ENCODE measurements at places on chromosomes 5 and 9.

GRCh38 chr5:129971714-129972113 is 67.4 kb downstream of the CHSY3 start:
- DNase-seq: no peak

DNA sequence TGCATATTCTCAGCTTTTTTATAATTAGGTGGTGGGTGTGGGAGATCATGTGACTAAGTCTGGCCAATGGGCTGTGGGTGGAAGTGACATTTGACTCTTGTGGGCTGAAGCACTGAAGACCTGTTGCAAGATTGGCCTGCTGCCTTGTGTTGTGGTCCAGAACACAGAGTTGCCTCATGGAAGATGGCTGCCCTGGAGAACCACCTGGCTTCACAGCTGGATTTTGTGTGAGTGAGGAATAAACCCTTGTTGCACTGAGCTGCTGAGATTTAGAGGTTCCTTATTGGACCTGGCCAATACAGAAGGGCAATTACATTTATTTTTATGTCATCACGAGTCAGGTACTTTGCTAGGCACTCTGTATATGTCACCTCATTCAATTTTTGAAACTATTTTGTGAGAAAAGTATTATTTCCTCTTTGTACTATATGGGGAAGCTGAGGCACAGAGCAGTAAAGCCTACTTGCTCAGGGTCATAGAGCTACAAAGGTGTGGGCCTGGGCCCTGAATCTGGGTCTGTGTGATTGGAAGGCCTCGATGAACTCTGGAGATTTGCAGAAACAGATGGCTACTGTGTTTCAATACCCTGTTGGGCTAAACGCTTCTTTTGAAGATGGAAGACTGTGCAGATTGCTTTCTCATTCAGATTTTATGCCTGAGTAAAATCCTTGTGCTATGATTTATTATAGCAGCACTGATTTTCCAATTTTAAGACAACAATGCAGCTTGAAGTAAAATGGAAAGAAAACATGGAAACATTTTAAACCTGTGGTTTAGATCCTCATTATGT is 71.2 kb upstream of the TBC1D2 start:
- DNase-seq: no peak

DNA sequence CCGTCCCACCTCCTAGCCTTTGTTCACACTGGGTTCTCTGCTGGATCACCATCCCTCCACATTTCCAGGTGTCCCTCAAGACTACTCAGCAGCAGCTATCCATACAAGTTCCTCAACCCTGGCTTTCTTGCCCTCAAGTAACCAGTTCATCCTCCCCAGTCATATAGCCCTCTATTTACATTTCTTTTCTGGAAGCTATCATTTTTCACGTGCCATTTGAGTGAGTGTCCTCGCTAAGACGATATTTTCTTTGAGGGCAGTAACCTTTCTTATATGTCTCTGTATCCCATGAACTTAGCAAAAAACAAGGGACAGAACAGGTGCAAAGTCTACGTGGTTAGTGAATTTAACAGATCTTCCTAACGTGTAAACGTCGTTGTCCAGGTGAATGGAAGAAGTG is 29.6 kb upstream of the KCNMB1 start:
- DNase-seq: no peak

- DNase-seq: no peak
Measured at GRCh38 chr9:16775330-16775729, 95.1 kb downstream of the BNC2 start.

DNA sequence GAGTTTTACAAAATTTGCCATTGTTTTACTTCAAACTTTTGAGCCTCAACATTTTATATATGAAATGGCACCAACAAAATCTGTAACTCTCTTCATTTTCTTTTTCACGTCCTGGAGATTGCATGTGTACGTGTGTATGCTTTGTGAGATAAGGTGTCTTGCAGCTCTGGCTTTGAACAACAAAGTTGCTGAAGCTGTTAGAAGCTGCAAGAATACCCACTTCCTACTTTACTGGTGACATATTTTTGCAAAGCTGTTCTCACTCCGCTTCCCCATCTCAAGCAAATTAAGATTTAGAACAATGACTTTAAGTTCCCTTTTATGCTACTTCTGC is 41.8 kb downstream of the FYB1 start:
- no peak for DNase-seq

GRCh38 chr9:83259558-83259957 is 196.6 kb upstream of the RASEF start:
- DNase-seq: no peak

GRCh38 chr5:2754581-2755075 is 3.2 kb upstream of the IRX2 start:
- DNase-seq: no peak

DNA sequence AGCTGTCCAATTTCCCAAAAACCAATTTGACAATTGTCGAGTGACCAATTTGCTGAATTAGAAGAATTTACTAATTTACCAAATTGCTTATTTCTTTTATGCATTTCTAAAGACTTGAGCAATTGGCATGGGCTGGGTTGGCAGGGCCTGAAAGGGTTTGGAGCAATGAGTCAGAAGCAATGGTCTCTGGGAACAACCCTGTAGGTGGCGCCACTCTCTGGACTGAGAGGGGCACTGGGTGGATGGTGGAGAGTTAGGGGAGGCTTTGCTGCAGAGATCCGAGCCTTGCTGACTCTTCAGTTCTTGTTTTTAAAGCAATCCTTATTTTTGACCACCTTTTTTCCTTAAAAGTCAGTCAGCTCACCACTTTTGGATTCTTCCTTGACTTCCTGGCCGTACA is 71.5 kb upstream of the RPS23 start:
- DNase-seq: peak; percentile 38

DNA sequence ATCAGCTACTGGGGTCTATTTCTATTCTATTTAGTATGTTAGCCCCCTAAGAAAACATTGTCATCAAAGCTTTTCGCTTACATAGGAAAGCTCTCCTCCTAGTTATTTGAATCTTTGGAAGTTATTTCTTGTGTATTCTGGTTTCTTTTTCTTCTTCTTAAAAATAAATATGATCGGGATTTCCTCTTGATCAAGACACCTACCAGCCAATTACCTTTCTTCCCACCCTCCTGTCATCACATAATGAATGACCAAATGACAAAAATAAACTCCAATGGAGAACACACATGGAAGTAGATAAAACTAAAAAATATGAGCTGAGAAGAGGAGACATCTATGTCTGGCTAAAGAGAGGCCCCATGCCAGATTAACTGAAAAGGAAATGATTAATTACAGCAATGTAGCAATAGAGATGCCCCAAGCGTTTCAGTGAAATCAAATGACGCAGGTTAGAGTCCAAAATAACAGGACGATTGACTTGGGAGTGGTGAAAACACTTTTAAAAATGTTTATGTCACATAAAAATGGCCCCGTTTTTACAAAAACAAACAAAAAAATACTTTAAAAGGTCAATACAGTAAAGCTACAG is 59.5 kb upstream of the PCSK1 start:
- peak; percentile 74 for DNase-seq

DNA sequence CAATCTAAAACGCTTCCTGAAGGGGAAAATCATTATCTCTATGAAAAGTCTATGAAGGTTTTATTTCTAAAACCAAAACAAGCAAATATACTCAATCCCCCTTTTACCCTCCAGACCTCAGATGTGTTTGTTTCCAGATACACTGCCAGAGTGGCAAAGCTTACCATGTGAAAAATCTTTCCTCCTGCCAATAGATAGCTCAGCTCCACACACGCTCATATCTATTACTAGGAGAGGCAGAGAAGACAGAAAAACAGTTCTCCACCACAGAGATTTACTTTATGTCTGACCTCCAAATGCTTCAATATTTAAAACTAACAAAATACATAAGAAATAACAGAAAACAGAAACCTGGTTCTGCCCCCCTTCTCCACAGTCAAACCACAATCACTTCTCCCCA is 7.0 kb downstream of the IRX2 start:
- no peak for DNase-seq

DNA sequence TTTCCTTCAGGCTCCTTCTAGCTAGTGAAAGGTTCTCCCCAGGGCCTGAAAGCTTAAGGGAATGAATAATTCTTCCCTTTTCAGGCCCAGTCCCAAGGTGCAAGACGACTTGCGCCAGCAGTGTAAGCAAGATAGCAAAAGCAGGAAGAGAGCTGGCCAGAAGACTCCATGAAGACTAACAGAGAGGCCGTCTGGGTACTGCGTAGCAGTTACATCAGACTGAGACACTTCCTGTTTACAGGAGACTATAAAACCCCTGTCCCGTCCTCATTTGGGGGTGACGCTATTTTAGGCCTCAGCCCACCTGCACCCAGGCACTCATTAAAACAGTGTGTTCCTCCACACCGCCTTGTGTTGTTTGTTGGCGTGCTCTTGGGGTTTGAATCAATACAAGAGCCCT is 90.7 kb upstream of the MOCS2 start:
- DNase-seq: no peak

DNA sequence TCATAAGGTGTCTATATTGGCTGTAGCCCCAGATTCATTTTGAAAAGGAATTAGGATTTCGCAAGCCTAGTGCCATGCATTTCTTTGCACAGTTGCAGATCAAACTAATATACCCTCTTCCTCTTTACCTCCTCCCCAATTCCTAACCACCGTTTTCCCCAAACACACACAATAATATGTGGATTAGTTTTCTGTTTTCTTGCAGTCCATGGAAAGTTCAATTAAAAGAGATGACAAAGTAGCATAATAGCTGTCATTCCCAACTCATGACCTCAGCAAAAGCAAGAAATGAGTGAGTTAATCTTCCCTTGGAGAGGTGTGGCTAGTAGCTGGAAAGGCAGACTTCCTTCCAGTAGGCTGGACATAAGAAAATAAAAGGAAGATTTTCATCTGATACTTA is 349.1 kb downstream of the TMEM232 start:
- DNase-seq: no peak

DNA sequence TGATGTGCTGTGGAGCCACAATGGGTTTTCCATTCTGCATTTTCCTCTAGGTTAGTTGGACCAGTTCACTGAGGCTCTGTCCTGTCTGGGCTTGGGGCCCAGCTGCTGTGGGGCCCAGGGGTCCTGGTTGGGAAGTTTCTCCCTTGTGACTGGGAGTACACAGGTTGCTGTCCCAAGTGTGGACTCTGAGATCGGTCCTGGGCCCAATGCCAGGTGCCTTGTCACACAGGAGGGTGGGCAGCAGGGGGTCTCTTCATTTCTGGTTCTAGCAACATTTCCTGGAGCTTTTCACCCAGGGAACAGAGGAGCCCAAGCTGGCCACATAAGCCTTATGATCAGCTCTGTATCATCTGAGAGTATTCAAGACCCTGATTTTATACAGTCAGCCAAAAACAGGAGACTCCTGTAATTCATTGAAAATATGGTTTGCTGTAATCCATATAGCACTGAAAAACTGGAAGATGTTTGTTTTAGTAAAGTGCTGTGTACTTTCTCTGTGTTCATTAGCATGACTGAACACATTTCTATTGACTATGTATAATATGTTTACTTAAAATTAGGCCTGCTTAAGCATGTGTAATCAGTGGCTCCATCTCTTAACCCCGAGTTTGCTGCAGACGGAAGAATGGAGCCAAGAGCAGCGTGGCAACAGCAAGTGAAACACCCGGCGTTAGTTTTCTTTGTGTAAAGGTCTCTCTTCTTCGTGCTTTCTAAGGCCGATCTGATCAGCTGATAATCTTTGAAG is 62.5 kb downstream of the MVB12B start:
- no peak for DNase-seq

DNA sequence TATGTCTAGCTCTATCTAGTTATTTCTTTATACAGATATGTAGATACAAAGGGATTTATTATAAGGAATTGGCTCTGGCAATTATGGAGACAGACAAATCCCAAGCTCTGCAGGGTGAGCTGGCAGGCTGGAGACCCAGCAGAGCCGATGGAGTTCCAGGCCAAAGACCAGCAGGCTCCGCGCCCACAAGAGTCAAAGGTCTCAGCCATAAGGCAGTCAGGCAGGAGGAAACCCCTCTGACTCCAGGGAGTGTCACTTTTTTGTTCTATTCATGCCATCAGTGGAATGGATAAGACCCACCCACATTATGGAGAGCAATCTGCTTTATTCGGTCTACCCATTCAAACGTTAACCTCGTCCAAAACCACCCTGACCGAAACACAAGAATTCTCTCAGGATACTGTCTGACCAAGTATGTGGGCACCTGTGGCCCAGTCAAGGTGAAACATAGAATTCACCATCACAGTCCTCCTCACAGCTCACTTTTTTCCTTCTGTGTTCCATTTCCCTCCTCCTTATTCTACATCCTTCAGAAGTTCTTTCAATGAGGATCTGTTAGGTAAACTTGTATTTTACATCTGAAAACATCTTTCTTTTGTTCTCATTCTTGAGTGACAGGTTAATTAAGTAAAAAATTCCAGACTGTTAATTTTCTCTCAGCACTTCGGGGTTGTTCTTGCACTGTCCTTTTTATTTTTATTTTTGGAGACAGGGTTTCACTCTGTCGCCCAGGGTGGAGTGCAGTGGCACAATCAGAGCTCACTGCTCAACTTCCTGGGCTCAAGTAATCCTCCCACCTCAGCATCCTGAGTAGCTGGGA is 21.2 kb downstream of the RNF130 start:
- no peak for DNase-seq

- DNase-seq: no peak
Measured at GRCh38 chr9:4603830-4604229, 58.3 kb upstream of the PLPP6 start.

DNA sequence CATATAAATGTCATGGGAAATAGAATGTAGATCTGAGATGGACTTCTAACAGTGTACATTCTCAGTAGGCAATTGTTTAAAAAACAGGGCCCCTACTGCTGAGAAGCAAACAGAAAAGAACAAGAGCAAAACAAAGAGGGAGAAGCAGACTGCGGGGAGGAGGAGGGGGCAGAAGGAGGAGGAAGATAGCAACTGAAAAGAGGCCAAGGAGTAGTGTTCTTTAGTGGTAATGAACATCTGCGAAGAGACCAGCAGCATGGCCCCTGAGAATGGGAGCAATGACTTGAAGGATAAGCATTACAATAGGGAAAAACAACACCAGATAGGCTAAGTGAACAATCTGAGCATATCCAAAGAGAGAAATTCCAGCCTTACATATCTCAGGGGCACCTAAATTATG is 36.8 kb downstream of the HAPLN1 start:
- DNase-seq: no peak

DNA sequence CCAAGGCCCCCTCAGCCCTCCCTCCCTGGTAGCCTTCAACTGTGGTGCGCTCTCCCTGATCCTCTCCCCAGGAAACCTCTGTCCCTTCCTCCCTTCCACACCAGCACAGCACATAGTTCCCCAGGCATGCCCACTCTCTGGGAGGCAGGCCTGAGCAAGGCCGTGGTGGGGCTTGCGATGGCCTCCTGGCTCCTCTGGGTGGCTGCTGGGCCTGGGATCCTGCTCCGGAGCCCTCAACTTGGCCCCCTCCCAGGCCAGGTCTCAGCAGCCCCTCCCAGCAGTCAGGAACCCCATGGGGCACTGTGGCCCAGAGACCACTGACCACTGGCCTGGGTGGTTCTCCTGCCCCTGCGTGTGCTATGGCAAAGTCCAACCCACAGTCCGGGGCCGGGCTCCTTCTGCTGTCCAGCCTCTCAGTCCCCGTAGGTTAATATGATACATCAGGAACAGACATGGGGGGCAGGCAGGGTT is 125.8 kb downstream of the ZNF354C start:
- no peak for DNase-seq

- DNase-seq: no peak
Measured at GRCh38 chr9:86966852-86967511, 19.7 kb upstream of the GAS1 start.

Data from RWPE1 (cell line).